ENCODE measurements at places on chromosomes 5 and 9. TPM values are rescaled to one million over a fixed set of nuclear protein-coding genes. Genes with fewer than 3 reads are reported as not detected.

The TGFBR1 gene
- 4.2 TPM for polyA plus RNA-seq

The HAPLN1 gene
- 0.32 TPM for polyA plus RNA-seq

The GABRB2 gene
- polyA plus RNA-seq = 0.55 TPM

The SVEP1 gene
- polyA plus RNA-seq = 0.23 TPM

DNA sequence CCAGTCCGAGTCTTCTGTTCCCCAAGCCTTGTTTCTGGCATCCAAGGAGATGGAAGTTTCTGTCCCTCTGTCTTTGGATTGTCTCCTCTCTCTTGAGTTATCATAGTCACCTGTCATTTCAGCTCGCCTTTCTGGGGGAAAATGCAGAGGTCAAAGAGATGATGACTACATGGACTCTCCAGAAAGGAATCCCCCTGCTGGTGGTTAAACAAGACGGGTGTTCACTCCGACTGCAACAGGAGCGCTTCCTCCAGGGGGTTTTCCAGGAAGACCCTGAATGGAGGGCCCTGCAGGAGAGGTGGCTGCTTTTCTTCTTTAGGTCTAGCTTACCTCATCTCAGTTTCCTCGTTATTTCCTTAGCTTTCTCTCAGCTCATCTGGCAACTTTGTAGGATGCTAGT lies 25.1 kb downstream of the ERAP2 start:
- no peaks in the 10 kb centered on the region for H3K4me1 ChIP-seq
- no peaks in the 10 kb centered on the region for H3K27me3 ChIP-seq
- H3K27ac ChIP-seq = no peak overlapping the region
- H3K36me3 ChIP-seq = no peaks in the 10 kb centered on the region

DNA sequence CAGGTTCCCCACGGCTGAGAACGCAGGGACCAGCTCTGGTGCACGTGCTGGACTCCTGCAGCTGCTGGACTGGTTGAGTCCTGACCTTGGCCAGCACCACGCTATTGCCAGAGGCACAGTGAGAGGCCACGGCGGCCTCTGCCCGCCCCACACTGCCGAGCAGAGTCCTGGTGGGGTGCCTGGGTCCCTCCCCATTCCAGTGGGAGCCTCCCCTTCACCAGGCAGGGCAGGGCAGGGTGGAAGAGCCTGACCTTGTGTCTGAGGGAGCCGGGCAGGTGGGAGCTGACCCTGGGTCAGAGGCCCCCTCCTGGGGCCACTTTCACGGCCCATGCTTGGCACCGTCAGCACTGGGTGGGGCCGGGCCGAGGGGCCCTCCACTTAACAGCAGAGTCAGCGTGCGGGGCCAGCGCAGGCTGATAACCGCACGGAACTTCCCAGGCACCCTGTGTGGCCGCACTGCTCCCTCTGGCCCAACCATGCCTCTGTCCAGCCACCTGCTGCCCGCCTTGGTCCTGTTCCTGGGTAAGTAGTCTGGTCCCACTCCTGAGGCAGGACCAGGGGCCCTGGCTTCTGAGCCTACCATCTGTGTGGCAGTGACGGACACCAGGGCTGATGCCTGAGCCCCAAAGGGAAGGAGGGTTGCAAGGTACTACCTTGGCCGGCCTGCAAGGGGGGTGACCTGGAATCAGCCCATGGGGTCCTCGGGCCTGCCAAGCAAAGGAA lies at the start of gene MAMDC4:
TSS of gene MAMDC4 (plus strand) at position 406 of the 723 bp plus-strand sequence. CDS start at position 477, 71 bp downstream.
- peaks cover 6% of the 10 kb centered on the region for H3K36me3 ChIP-seq
- DNase-seq = no peak
- H3K27me3 ChIP-seq = peaks cover 4% of the 10 kb centered on the region
- H3K4me3 ChIP-seq = no peak within 1 kb of the TSS

All from sigmoid colon (tissue), 7 donors.